ENCODE measurements at places on chromosomes 4 and X.

DNA sequence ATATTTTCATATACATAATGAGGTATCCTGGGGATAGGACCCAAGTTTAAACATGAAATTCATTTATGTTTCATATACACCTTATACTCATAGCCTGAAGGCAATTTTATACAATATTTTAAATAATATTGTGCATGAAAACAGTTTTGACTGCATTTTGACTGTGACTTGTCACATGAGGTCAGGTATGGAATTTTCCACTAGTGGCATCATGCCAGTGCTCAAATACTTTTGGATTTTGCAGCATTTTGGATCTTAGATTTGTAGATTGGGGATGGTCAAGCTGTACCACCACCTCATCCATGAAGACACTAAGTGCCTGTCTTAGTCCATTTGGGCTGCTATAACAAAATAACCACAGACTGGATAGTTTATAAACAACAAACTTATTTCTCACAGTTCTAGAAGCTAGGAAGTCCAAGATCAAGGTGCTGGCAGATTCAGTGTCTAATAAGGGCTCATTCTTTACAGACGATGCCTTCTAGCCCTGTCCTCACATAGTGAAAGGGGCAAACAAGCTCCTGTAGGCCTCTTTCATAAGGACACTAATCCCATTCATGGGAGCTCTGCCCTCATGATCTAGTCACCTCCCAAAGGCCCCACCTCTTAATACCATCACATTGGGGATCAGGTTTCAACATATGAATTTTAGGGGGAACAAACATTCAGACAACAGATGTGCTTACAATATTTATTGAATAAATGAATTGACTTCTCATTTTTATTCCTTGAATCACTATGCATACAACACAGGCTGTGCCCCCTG lies 9.4 kb downstream of the NUDT6 start:
- no peak for DNase-seq

- no peak for DNase-seq
Measured at GRCh38 chr4:109440948-109441347, 7.3 kb downstream of the SEC24B start.

GRCh38 chr4:48470570-48470969 lies 12.6 kb upstream of the SLC10A4 start:
- no peak for DNase-seq

- no peak for DNase-seq
Measured at GRCh38 chr4:174707902-174708301, 121.1 kb downstream of the GLRA3 start.

DNA sequence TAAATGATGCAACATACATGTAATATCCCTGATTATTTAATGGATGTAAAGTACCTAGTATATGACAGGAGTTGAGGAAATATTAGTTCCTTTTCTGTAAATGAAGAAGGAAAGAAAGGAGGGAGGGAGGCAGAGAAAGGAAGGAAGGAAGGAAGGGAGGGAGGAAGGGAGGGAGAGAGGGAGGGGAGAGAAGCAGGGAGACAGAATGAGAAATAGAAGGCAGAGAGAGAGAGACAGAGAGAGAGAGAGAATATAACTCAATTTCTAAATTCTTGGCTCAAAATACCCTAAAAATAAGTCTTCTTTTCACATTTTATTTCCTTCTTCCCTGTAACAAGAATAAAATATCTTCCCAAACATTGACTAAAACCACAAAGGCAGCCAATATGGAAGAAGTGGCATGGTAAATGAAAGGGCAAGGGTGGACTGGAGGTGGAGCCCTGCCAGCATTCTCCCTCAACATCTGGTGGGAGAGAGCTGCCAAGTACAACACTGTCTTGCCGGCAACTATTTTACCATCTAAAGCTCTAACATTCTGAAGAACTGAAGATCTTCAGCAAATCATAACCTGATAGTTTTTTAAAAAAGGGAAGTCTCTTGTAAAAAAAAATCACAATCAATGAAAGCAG lies 245.1 kb downstream of the PPP3CA start:
- DNase-seq: no peak

GRCh38 chrX:125248931-125249330 lies 70.7 kb upstream of the TEX13C start:
- no peak for DNase-seq

DNA sequence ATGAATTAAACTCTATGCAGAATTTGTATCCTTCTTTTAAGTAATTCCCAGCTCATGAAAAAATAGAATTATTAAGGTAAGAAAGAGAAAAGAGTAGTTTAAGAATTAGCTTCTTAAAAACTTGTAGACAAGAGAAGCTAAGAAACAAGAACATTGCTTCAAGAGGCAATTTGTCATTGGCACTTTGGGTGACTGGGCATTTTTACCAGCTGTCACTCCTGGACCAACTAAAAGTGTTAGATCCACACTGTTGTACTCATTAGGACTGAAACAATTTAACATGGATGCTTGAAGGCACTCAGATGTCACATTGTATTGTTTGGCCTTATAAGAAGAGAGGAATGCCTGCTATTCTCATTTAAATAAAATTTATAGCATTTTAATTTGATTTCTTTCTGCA lies 7.4 kb downstream of the COL25A1 start:
- DNase-seq: no peak

DNA sequence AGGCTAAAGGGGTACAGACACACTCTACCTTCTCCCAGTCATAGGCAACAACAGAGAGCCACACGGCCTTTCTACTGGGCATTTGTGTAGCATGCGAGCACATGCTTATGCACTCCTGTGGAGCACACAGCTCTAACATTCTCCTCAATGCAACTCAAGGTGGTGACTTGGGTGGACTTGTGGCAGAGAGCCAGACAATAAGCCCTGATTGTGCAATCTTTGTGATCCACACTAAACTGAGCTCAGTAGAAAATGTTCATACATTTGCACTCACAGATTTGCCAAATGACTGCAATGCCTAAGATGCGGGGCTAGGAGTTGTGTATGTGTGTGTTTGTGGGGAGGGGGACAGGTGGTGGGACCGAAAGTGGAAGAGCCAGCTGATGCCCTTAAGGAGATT lies 31.4 kb upstream of the SETD7 start:
- no peak for DNase-seq

DNA sequence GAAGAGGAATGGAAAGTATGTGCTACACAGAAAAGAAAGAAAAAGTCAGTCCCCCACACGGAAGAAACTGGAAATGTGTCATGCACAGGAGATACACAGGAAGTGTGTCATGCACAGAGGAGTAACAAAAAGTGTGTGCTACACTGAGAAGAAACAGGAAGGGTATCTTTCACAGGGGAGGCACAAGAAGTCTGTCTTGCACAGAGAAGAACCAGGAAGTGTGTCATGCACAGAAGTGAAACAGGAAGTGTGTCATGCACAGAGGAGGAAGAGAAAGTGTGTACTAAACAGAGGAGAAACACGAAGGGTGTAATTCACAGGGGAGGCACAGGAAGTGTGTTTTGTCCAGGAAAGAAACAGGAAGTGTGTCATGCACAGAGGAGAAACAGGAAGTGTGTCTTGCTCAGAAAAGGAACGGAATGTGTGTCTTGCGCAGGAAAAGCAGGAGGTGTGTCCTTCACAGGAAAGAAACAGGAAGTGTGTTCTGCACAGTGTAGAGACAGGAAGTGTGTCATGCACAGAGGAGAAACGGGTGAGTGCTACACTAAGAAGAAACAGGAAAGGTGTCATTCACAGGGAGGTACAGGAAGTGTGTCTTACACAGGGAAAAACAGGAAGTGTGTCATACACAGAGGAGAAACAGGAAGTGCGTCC lies 527.2 kb upstream of the PRKX start:
- no peak for DNase-seq

DNA sequence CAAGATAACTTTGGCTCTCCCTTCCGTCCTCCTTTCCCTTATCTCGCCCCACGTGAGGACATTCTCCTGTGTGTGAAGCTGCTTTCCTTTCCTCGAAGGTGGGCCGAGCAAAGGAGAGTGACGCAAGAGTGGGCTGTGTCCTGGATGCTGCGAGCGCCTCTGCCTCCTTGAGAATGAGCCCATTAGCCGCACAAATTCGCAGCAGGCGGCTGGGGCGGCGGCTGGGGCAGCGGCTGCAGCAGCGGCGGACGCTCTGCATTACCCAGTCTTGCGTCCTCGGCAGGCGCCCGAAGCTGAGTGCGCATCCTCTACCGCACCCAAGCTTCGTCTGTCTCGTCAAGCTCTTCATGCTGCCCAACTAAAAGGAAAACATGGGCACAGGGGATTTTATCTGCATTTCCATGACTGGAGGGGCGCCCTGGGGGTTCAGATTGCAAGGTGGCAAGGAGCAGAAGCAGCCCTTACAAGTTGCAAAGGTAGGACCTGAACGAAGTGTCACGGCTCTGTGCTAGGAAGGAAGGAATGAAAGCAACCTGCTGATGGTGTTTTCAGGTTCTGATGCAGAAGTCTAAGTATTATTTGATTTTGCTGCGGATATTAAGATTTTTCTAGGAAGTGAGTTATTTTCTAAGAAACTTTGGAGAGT lies at the start of gene SYNPO2:
Gene SYNPO2 (plus strand): TSS at position 189 of the 646 bp plus-strand sequence. CDS start 183 bp downstream, at position 372.
- DNase-seq: peak; percentile 51

Data from right renal pelvis (tissue), 4 donors.